ENCODE measurements at places on chromosomes 3 and 15.
A peak's percentile ranks its signal among the peaks of the same experiment; 100 is the strongest.

DNA sequence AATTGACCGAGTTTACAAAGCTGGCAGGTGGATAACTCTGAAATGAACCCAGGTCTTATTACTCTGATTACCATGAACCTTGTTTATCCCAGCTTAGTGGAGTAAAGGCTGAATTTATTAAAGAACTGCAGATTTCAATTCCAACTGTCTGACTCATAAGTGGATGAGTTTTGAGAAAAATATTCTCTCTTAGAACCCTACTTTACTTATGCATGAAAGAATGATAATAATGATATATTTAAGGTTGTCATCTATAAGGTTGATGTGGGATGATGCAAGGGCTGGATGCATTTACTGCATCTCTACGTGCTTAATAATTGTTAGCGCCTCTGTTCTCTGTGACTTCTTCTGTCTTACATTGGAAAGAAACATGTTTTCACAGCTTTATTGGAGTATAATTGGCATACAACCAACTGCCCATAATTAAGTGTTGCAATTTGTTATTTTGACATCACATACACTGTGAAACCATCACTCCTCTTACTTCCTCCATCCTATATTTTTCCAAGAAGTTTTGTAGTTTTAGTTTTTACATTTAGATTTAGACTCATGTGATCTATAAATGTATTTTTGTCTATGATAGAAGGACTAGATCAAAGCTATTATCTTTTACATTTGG is 771.2 kb upstream of the ARRDC4 start:
- no peak for DNase-seq

DNA sequence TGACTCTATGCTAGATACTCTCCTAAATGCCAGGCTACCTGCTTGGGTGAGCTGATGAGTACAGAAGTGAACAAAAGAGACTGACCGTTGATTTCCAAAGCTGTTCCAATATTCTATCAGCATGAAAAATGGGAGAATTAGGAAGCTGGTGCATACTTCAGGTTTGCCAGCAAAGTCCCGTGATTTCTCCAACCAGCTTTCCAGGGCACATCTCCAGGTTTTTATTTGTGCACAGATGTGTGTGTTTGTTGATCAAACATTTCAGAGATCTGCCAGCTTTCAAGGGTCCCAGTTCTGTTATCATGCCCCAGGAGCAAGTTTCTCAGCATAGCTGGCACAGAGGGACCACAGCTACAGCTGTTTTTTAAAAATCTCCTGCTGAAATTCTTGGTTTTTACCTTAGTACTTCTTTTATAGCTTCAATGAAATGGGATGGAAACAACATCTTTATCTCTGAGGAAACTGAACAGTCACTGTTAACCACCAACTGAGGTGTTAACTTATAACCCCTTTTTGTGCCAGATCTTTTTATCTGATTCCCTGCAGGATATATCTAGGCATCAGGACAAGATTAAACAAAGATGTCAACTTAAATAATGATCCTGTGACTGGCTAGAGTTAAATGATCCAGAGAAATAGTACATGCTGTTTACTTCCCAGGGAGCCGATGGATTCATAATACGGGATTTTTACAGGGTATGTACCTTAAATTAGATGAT is 380.8 kb downstream of the GRM7 start:
- DNase-seq = no peak

DNA sequence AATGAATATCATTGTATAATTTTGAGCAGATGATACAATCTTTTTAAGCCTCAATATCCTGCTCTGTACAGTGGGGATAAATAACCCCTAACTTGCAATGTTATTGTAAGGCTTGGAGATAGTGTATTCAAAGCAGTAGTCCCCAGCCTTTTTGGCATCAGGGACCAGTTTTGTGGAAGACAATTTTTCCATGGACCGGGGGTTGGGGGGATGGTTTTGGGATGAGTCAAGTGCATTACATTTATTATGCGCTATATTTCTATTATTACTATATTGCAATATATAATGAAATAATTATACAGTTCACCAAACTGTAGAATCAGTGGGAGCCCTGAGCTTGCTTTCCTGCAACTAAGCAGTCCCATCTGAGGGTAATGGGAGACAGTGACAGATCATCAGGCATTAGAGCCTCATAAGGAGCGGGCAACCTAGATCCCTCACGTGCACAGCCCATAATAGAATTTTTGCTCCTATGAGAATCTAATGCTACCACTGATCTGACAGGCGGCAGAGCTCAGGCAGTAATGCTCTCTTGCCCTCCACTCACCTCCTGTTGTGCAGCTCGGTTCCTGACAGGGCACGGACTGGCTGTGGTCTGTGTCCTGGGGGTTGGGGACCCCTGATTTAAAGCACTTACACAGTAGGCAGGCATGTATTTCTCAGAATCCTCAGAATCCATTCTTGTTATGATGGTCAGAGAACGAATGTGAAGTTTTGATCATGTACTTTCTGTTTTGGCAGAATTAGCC is 102.2 kb downstream of the PTPRG start:
- no peak for DNase-seq

DNA sequence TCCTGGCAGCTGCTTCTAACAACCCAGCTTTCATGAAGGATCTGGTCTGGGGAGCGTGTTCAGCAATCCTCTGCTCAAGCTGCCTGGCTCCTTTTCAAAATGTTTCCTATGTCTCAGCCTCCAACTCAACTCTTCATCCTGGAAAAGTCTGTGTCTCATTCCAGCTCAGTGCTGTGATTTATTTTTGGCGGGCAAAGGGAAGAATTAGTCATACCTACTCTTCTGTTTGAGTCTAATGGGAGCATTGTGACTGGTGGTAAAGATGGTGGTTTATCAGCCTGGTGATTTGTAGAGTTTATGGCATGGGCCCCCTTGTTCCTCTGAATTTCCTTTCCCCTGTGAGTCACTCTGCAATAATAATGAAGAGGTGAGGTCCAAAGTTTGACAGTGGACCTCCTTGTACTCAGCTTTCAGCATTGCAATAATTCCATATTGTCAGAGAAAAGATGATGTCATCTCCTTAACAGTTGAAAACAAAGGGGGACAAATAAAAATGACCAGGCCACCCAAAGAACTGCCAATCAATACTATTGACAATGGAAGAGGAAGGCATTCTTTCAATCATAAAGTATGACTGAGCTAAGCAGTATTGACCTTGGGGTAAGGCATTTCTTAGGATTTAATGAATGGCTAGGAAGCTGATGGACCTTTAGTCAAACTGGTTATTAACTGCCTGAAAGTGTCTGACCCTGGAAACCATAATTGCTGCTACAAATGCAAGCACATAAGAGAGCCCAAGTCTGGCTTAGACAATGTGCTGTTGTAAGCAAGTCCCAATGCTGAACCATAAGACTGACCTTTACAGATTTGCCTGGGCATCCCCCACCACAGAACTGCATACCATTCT is 204.7 kb upstream of the MCTP2 start:
- DNase-seq = no peak

- DNase-seq = peak; percentile 30
Observed at GRCh38 chr15:77607894-77608261, 24.8 kb downstream of the LINGO1 start.

GRCh38 chr15:25890529-25890928 is 27.4 kb upstream of the ATP10A start:
- no peak for DNase-seq

DNA sequence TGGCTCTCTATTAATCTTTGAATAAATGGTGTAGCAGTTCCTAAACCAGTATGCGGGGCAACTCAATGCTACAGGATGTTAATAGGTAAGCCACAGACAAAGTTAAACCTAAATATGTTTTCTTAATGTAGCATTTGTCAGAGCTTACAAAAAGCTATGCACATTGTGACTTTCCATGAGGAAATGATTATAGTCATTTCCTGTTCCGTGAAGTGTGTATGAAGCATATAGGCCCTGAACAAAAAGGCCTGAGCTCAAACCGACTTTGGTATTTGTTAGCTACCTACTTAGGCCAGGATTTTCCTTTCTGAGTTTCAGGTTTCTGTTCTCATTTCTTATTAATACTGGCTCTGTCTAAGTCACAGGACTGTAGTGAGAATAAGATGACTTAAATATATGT is 14.2 kb downstream of the ZNF80 start:
- DNase-seq = peak; percentile 36

- no peak for DNase-seq
Observed at GRCh38 chr15:66306381-66306780, 13.0 kb downstream of the DIS3L start.

- DNase-seq = no peak
Observed at GRCh38 chr3:49607796-49608195, 53.5 kb downstream of the BSN start.

DNA sequence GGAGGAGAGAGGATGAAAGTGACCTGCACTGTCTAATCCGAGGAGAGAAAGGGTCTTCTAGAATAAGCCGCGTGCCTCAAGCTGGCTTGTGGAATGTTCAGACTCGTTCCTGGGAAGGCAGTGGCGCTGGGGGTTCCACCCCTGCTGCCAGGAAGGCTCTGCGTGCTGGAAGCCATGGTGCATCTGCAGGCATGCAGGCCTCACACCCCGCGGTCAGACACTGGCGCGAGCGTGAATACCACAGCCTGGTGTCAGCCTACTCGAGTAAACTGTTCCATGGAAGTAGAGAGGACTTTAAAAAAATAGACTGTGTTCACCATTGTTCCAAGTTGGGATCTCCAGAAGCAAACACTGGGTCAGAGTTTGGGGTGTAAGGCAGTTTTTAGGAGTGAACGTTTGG is 25.9 kb upstream of the GABRG3 start:
- no peak for DNase-seq

DNA sequence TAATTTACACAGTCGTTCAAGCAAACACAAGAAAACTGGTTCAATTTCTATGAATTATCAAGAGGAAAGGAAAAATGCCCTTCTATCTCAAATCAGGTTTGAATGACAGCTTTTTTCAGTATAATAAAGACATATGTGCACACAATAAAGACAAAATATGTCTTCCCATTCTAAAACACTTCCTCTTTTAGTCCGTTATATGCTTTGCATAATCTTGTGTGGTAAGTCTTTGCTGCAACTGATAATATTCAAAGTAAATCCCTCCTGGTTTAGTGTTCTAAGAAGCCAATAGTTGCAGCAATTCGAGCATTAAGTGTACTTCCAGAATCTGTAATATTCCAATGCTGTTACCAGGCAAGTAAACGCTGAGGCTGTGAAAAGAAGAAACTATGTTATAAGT is 43.7 kb upstream of the MAPKBP1 start:
- no peak for DNase-seq

GRCh38 chr3:76941376-76941775 is 98.5 kb upstream of the ROBO2 start:
- DNase-seq = no peak

DNA sequence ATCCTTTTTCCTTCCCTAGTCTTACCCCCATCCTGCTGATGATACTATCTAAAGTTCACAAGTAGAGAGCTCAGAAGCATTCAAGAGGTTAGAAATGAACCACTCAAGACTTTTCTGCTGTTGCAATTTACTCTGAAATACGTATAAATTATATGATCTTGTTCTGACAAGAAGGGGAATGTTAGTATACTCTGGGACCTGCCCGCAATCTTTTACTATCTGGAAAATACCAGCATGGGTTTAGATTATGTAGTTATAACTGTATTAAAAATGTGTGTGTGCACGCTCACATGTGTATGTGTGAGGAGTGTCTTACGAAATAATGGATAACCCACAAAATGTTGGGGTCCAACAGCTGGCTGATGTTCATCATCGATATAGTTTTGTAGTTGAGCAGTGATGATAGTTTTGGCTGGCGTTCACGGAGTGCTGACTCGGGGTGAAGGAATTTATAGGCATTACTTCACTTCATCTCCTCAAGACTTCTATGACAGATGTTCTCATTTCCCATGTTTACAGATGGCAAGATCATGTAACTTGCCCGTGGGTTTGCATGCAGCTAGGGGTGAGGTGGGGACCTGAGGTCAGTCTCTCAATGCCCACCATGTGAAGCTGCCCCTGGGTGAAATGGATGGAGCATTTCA is 297.5 kb upstream of the LYSMD4 start:
- DNase-seq = no peak

- no peak for DNase-seq
Observed at GRCh38 chr3:53011324-53011723, 34.5 kb downstream of the SFMBT1 start.

DNA sequence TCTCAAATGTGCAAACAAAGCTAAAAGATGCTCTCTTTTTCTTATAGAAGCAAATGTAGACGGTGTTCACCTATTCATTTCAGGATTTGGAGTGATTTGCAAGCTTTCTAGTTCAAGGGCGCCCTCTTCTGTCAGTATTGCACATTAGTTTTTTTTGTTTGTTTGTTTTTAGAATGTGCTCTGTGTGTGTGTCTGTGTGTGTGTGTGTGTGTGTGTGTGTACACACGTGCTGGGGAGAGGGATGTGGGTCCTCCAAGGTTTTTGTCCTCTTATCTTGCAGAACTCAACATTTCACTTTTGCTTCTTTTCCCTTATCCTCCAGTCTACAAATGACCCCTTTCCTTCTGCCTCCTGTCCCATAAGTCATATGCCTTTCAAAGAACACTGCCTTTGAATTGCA is 23.5 kb downstream of the DNAH1 start:
- DNase-seq = peak; percentile 77

DNA sequence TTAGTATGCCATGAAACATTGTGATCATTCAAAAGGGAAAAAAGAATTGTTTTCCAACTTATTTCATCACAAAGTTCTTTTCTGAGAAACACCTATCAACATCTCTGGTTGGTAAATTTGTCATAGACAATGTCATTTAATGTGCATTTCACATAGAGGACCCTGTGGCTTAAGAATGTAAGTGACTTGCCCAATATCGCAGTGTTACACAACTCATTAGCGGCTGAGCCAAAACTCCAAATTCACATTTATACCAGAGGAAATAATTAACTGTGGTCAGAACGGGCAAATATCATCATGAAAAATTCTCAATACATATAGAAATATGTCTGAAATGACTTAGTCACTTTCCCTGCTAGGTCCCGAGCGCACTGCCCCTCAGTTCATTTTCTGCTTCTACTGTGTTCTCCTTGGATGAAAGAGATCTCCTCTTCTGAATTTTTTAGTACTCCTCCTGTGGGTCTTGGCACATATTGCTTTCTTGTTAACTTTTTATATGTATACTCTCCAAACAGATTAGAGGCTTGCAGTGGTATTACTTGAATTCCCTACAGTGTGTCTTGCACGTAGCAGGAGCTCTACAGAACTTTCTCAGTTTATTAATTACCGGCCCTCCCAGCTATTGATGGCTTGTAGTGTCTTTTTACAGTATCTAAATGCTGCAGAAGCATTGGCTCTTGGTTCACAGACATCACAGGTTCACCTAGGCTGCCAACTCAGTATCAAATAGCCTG is 33.1 kb downstream of the PTX3 start:
- peak; percentile 49 for DNase-seq

DNA sequence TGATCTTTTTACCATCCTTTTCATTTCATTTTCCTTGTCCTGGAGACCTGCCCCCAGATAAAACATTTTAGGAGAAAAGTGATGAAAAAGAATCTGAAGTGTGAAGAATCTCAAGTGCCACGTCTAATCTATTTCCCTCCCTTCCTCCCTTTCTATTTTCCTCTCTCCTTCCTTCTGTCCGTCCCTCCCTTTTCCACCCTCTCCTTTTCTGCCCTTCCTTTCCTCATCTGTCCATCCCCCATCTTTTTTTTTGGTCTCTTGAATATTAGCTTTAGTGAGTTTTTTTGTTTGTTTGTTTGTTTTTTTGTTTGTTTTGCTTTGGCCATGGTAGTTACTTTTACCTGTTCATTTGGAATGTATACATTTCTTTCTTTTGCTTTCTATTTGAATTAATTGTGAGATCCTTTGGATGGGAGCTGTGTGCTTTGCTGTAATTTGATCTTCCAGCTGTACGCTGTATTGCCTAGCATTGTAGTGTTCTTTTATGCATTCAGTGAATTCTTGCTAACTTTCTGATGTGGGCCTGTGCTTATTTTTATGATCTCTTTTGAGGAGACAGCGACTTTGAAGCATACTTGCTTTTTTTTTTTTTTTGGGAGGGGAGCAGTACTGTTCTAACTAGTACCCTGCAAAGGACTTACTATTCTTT is 19.2 kb downstream of the CDIN1 start:
- DNase-seq = no peak
